NCI-H1092 treated with DMSO at 0.1 percent for 48 hours (cell line): ENCODE measurements at places on chromosomes 2 and 18.
A peak's percentile ranks its signal among the peaks of the same experiment; 100 is the strongest.

DNA sequence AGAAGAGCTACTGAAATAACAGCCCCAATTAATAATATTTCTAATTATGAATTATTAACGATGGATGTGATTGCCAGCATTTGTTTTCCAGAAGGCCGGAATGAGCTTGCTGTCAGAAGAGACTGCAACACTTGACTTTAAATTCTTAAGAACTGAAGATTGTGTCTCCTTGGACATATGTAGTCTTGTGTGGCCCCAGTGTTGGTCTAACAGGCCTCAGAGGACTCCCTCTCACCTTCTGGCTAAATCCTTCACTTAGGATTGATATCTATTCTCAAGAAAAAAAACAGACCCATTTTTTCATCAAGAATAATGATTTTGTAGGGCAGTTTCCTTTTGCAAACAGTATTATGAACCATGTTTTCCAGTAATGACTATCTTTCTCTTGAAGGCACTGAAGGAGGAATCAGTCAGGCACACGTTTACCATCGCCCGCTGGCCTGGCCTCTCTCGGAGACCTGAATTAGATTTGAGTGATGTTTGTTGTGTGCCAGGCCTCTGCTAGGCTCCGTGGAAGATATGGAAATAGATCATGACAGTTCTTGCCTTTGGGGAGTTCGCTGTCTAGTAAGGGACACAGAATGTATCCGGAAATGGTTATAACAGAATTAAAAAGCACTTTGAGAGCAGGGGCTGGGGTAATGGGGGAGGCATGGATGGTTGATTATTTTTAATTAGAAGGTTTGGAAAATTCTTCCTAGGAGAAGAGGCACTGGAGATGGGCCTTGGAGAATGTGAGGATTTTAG, 258.0 kb downstream of the MYCN start:
- no peak for DNase-seq

- DNase-seq = peak; percentile 9
Measured at GRCh38 chr2:174342686-174343342, 8.1 kb downstream of the SP9 start.

- no peak for DNase-seq
Measured at GRCh38 chr2:27765621-27766286, 5.8 kb upstream of the MRPL33 start.

- no peak for DNase-seq
Measured at GRCh38 chr2:22124003-22124402, 1000.2 kb downstream of the TDRD15 start.

GRCh38 chr2:231228974-231229529, 30.6 kb downstream of the ARMC9 start:
- no peak for DNase-seq

DNA sequence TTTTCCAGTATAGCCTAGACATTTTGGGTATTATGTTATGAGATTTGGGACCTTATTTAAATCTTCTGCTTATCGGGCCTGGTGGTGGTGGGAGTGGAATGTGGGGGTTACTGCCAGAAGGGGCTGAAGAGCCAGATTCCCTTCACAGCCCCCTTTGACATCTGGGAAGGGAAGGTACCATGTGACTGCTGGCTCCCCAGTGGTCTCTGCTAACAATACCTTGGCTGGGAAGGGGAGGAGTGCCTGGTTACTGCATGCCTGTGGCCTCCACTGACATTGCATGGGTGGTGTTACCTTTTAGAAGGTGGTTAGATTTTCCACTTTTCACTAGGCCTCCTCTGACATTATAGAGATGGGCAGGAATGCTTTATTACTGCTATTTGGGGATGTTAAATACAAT, 8.0 kb downstream of the ATP9B start:
- DNase-seq = no peak

DNA sequence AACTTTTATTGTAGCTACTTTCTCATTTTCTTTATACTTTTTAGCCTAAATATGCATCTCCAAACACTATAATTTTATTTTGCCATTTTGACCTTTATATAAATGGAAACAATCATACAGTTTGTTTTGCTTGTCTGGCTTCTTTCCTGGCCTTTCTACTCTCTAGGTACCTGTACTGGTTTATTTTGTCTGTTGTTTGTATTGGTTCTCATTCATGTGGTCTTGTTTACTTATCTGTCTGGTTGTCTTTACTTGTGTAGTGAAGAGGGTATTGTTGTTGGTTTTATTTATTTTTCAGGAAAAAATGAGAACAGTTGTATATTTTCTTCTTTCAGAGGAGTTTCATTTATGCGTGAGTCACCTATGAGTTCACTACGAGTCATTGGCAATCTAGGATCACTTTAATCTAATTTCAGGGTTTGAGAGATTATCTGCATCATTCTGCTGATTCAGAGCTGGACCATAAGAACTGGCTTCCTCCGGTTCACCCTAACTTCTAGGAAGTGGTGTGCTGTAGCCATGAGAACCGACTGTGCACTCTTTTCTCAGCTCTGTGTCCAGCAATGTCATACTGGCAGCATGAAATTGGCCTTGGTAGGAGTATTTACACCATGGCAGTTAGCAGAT, 33.1 kb upstream of the HDAC4 start:
- no peak for DNase-seq

- no peak for DNase-seq
Measured at GRCh38 chr18:44654573-44654972, 26.1 kb upstream of the SETBP1 start.
